Stimulated activated CD8-positive, alpha-beta memory T cell treated with anti-CD3 and anti-CD28 coated beads, Interleukin-2, amount 100 ng/mL, for 48 hours (primary cell): ENCODE measurements at places on chromosomes 2 and 18.

DNA sequence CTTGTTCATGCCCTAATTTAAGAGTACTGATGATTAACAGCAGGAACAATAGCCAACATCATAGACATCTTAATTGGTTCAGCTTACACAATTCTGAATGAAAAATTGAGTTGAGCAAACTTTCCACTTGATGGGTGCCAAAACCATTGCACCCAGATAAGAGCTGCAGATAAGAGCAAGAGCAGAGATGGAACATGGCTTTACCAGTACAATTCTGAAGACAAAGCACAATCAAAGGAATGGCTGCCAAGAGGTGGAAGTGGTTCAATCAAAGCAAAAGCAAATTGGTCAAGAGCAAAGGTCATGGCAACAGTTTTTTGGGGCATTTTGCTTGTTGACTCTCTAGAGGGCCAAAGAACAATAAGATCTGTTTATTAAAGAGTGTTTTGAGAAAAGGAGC, 65.6 kb upstream of the ATP5MC3 start:
- DNase-seq, result no peak

DNA sequence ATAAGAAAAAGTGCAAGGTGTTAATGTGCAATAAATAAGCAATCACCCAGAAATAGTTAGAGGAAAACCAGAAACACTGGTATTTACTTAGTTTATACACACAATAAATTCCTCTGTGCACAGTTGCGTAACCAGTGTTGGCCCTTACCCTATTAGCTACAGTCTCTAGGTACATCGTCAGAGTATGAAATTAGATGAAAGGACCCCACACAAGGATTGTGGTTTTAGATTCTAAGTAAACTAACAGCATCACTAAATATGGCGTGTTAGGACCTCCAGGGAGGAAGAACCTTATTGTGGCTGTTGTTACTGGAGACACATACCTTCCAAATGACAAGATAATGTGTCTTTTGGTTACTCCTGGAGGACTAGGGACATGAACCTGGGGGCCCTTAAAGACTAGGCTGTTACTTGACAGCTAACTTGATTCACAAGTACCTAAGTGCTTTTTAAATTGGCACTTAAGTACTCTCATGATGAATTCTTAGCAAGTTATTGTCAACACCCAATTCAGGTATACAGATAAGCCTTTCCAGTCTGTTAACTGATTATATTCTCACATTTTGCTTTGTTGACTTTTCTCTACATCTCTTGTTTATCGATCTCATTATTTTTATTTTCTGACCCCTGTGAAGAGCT, 115.3 kb downstream of the FEZ2 start:
- no peak for DNase-seq

DNA sequence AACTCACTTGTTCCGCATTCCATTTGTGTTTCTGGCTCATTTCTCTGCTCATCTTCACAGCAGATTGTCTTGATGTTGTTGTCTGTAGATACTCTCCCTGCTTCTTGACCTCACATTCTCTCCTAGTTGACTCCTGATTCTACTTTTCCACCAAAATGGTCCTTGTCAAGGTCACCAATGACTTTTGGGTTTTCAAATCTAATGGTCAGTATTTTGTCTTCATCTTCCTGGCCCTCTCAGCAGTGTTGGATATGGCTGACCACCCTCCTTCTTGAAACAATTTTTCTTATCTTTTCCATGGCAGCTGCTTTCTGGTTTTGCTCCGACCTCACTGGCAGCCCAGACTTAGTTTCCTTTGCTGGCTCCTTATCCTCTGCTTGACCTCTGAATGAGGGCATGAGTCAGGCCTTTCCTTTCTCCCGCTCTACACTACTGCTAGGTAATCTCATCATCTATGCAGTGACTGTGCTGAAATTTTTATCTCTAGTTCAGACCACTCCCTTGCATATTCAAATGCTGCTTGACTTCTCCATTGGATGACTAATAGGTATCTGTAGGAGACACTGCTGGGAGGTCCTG, 386.6 kb upstream of the SPRED2 start:
- DNase-seq, result no peak

DNA sequence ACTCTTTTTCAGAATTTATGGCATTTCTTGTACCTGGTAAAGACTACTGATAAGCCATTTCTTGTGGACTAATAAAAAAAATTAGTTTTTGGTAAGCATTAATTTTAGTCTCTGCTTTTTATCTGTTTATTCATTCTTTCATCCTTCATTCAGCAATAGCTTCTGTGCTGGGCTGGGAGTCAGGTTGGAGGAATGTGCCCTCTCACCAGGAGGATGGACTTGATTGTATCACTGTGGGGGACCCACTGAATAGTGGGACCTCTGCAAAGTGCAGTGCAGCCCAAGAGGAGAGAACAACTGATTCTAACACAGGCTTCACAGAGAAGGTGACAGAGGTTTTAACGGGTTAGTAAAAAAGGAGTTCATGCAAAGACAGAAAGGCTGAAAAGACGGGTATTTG, 39.1 kb downstream of the CDC42EP3 start:
- no peak for DNase-seq

- DNase-seq, result no peak
Measured at GRCh38 chr18:10017043-10017442, 103.2 kb downstream of the VAPA start.

- DNase-seq, result no peak
Measured at GRCh38 chr2:212723226-212723625, 184.6 kb upstream of the ERBB4 start.

- no peak for DNase-seq
Measured at GRCh38 chr2:217886091-217886490, 116.7 kb downstream of the TNS1 start.

DNA sequence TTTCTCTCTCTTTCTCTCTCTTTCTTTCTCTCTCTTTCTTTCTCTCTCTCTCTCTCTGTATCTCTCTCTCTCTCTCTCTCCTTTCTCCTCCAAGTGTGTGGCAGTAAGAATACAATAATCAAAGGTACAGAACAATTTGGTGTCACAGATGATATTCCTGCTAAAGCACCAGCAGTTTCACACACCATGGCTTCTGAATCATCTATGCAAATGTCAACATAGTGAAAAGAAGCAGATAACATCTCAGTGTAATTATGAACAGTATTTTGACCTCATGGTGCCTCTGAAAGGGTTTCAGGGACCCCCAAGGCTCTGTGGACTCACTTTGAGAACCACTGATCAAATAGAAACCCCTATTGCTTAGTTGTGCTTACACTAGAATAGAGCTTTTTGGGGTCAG, 38.5 kb upstream of the CSRNP3 start:
- no peak for DNase-seq

GRCh38 chr18:34339155-34339554, 114.4 kb upstream of the NOL4 start:
- DNase-seq, result no peak

DNA sequence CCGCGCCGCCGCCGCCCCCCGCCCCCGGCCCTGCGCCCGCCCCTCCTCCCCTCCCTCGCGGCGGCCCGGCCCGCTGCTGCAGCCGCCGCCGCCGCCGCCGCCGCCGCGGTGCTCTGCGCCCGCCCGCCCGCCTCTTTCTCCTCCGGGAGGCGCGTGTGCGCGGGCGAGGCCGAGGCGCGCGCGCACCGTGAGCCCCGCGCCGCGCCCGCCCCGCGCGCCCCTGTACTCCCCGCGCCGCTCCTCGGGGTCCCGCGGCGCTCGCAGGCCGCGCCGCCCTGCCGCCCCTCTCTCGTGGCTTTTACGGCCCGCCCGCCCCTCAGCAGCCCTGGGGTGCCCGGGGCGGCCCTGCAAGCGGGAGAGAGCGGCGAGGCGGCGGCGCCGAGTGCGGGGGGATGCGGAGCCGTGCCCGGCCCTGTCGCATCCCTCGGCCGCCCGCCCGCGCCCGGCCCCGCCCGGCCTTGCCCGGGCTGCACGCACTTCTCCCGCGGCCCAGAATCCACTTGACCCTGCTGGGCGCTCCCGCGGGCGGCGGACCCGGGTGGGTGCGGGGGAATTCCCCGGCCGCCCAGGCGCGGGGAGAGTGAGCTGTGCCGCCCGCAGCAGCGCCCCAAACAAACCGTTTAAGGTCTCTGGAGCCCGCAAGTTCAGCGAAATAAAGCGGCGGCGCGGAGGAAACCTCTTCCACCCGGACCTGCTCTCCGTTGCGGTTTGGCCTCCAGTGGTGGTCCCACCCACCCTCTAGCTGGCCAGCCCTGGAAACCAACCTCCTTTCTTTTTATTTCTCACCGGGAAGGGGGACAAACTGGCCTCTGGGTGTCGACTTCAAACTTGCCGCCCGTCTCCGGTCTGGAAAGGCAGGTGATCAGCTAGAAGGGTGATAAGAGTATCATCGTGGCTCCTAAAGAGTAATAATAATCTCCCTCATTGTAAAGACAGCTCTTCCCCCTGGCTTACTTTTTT, 37.4 kb downstream of the AFF3 start:
- no peak for DNase-seq

DNA sequence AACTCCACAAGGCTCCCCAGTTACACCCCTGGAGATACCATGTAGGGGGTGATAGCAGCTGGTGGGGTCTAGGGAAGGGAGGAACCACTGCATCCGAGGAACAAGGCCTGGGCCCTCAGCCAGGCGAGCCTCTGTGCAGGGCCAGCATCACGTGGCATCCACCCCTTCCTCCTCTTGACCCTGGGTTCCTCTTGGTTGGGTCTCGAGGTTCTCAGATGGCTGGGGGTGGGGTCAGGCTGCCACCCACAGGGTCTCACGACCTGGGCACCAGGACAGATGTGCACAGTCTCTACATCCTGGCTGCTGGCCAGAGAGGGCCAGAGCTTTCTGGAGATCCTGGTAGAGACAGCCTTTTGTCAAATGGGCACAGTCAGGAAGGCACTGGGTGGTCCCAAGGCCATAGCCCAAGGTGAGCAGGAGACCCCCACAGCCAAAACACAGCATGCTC, 10.4 kb downstream of the HS6ST1 start:
- DNase-seq, result no peak

DNA sequence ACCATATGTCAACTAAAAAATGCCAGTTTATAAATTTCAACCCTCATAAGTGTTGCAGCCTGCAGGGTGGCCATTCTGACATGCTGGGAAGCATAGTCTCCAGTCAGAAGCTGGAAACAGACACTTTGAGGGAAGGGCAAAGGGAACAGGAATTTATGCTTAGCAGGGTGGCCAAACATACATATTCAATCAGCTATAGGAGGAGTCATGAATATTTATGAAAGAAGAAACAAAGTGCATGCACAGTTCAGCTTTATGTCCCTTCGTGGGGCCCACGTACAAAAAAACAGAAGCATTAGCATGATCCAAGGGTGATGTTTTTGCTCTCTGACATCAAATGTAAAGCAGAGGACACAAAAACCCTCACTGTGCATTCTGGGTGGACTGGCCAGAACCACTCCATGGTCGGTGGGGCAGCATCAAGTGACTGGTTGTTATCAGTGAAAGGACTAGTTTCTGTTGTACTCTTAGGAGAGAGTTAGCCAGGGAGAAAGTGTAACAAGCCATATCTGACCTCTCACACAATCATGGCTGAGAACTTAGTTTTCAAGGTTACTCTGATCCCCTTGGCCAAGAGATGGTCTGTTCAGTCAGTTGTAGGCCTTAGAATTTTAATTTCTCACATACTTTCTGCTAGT, 9.9 kb upstream of the PDE11A start:
- DNase-seq, result no peak

DNA sequence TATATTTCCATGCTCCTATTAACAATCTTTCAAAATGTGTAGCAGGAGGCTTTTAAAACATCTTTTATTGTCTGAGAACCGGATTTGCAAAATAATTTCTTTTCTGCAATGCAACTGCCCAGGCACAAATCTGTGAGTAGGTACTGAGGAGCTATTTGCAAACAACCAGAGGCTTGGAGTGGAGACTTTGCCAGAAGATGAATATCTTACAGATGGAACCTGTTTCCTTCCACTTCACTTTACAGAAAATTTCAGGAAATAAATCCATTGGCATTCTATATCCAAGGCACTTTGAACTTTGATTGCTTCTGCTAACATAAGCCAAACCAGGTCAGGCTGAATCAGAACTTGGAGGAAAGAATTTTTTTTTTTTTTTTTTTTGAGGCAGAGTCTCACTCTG, 237.4 kb upstream of the REV1 start:
- no peak for DNase-seq

DNA sequence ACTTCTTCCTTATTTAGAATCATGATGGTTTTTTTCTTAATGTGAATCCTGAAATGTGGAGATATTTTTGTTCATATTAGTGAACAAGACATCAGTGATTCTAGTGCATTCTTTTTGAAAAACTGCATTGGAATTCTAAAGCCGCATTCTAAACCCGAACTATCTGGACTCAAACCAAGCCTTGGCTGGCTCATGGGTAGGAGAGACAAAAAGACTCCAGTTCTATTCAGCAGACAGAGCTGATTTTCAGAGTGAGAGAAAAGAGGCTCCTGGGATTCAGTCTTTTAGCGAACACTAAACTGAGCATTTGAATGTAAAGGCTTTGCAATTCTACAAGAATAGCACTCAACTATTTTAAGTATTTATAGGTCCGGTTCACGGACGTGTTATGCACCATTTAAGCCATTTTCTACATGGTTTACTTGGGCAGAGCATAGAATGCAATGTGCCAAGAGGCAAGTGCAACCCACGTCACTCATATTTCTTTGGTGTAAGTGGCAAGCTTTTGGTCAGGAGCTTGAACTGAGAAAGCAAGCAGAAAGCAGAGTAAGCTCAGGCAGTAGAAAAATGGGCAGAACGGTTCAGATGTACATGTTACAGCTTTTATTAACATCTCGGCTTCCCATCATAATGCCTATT, 227.3 kb upstream of the RAB12 start:
- no peak for DNase-seq
